ENCODE measurements at places on chromosomes 2 and 18. TPM values are rescaled to one million over a fixed set of nuclear protein-coding genes. Genes with fewer than 3 reads are reported as not detected.

DNA sequence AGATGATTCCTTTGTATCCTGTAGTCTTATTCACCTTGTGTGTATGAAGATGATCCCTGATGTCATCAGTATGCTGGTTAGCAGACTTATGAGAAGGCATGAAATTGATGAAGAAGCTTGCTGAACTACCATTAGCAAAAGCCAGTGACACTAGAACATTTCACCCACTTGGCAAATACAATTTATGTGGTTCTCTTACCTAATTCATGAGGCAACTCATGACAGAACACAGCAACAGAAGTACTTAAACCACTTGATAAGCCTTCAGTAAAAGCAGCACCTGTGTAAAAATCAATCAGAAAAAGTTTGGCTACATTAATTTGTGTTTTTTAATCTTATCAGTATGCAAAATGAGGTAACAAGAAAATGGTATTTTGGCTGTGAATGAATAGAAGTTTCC lies 16.8 kb downstream of the SLC39A6 start:
- no peak for DNase-seq

- DNase-seq, result no peak
Observed at GRCh38 chr2:36857713-36858112, 108.6 kb downstream of the STRN start.

DNA sequence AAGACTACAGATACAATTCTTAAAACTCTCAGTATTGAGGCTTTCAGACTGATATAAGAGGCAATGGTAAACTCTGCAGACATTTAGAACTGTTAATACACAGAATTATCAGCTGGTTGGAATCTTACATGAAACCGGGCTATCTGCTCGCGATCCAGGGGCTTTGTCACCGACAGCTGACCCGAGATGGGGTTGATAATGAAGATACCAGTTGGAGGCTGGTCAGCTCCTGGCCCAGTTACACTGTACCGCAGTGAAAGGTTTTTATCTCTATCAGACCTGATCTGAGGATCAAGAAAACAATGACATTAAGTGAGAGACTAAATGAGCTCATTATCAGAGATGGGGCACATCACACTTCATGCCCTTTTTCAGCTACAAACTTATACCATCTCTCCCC lies 167.3 kb downstream of the CDH2 start:
- no peak for DNase-seq

DNA sequence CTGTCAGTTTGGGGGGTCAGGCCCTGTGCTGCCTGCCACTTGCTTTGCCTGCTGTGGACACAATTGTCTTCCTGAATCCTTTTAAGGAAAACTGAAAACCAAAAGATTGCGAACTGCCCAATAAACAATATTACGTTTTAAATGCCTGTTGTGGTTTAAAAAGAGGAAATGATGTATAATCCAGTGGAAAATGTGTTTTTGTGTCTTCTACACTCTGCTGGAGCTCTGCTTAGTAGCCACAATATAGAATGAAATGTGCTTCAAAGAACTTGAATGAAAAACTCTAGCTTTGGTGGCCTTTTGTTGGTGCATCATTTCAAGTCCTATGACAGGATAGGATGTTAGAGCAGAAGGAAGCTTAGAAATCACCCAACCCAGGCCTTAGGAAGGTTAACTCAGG lies 23.2 kb upstream of the CABYR start:
- no peak for DNase-seq

DNA sequence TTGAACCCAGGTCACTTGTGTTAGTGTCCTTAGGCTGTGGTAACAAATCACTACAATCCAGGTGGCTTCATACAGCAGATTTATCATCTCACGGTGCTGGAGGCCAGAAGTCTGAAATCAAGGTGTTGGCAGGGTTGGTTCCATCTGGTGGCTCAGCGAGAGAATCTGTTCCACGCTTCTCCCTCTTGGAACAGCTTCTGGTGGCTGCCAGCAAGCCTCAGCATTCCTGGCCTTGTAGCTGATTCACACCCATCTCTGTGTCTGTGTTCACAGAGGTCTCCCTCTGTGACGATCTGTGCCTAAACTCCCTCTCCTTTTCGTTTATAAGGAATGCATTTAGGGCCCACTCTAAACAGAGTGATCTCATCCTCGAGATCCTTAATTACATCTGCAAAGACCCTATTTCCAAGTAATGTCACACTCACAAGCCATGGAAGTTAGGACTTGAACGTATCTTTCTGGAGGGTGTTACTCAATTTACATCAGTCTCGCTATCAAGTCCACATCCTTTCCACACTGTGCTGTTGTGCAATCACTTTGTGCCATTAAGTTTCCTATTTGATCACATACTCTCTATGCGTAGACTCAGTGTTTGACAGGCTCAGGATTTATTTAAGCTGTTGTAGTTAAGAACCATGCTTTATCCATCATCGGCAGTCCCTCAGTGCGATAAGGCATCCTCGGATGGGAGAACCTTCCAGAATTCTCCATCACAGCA lies 164.4 kb downstream of the SOCS6 start:
- no peak for DNase-seq

- DNase-seq, result no peak
Observed at GRCh38 chr2:177771191-177771590, 301.4 kb downstream of the PDE11A start.

DNA sequence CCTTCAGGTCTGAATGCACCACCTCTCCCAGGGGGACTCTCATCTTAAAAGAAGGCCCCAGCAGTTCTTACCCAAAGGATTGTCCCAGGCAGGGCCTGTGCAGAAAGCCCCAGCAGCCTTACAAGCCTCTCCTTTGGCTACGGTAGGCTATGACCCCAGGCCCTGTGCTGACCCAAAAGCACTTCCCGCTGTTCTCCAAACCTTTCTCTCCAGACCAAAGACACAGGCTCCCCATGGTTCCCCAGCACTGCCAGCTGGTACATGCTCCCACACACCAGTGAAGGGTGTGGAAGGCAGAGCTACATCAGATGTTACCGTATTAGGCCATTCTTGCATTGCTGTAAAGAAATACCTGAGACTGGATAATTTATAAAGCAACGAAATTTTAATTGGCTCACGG lies 35.4 kb downstream of the LBH start:
- no peak for DNase-seq

DNA sequence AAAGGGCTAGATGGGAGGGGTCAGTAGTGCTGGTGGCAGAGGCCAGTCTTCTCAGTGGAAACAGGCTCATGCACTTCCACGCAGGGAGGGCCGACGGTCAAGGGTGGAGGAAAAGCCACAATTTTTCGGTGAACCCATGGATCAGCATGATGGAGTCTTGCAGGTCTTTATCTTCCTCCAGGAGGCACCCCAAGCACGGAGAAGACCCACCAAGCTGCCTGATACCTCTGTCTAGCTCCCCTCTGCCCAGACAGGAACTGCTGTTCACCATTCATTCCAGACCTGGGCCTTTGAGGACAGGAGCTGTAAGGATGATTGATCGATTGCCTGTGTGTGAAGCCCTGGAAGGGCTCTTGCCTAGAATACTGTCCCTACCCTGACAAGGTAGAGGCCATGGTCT lies 2.8 kb upstream of the LRRFIP1 start:
- peak; percentile 39 for DNase-seq

The PASK gene
- total RNA-seq, result 11.5 TPM

The SGPP2 gene
- under 0.01 TPM for total RNA-seq

The ERLEC1 gene
- 45.9 TPM for total RNA-seq

The COLEC11 gene
- total RNA-seq, result not detected

The SULT1C4 gene
- total RNA-seq, result 12.0 TPM

The CROCC2 gene
- 0.79 TPM for total RNA-seq

Data from uterus (tissue), 4 donors.